ENCODE measurements at places on chromosomes 1 and 21.

DNA sequence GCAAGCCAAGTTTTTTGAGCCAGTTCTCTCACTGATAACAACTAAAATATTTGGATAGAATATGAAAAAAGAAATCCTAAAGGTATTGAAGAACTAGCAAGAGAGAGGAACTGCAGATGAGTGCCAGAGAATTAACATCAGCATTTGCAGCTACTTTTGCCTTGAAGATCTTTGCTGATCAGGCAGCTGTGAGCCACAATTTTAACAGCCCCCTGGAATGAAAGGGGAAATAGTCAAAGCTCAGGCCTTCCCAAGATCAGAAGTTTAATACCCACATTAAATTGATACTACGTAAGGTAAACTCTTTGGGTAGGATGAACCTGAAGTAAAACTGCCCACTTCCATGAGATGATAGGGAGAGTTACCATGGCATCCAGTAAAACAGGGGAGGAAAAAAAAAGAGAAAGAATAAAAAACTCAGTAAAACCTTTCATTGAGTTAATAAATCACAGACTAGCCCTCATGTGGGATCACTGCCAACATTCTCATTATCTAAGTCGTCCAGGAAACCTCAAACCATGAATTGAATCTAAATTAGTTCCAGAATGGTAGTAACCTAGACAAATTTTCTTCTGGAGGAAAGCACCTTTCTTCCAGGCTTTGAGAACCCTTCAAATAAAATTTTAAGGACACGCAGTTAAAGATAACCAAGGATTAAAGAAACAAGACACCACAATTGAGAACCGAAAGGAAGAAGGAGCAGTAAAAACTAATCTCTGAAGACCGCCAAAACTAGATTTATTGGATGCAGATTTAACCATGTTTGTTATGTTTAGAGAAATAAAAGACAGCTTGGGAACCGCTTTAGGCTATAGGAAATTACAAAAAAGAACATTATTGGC is 28.3 kb downstream of the SCP2 start:
- no peak for DNase-seq

DNA sequence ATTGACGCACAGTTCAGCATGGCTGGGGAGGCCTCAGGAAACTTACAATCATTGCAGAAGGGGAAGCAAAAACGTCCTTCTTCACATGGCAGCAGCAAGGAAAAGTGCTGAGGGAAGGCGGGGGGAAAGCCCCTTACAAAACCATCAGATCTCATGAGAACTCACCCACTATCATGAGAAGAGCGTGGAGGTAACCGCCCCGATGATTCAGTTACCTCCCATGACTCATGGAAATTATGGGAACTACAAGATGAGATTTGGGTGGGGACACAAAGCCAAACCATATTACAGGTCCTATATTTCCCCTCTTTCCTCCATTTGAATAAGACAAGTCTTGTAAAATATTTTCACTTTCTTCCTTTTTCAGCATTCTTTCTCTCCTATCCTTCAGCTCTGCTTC is 7.7 kb upstream of the TTLL7 start:
- DNase-seq: no peak

- DNase-seq: no peak
Measured at GRCh38 chr1:205169248-205169647, 42.3 kb downstream of the DSTYK start.

- DNase-seq: no peak
Measured at GRCh38 chr1:227778401-227778947, 37.0 kb upstream of the PRSS38 start.

Data from liver (tissue), 10 donors.